Activated T-cell treated with anti-CD3 and anti-CD28 coated beads for 4 hours (primary cell): ENCODE measurements at places on chromosomes 12 and 14.

DNA sequence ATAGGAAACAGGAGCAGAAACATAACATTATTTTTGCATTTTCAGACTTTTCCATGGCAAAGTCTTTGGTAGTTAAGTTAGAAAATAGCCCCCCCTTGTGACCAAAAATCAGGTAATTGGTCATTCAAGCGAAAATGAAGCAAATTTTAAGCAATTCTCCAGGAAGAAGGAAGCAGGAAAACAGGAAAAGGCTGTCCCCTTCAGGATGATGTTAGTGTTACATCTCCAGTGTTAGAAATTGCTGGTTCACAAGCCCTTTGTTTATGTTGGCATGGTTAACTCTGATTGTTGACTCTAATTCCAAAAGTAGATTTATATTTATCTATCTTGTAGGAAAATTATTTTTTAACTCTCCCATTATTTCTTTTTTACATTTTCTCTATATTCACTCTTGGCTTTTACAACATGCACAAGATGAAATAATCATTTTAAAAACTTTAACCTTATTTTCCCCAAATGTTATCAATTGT lies 18.8 kb upstream of the GAS2L3 start:
- no peak for DNase-seq

DNA sequence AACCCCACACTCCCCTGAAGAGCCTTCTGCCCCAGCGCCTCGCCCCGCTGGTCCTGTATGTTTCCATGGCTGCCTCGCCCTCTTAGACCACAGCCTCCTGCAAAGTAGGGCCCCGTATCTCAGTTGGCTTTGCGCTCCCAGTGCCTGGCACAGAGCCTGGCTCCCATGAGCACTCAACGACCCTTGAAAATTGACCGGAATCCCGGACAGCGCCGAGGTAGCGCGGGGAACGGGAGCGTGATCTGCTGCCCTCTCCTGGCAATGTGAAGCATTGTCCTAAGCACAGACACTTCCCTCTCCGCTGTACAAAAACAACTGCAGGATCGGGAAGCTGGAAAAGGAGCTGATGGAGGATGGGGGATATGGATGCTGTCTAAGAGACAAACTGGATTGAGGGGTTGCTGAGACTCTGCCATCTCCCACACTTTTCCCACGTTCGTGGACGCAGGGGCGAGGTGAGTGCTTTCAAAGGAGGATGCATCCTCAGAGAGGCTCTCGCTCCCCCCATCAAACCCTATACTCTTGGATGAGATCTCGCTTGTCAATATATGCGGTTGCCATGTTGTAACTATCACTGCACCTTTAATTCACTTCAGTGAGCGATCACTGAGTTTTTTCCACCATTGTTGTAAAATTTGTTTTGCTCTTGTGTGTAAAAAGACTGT lies 10.7 kb upstream of the FKBP4 start:
- no peak for DNase-seq

DNA sequence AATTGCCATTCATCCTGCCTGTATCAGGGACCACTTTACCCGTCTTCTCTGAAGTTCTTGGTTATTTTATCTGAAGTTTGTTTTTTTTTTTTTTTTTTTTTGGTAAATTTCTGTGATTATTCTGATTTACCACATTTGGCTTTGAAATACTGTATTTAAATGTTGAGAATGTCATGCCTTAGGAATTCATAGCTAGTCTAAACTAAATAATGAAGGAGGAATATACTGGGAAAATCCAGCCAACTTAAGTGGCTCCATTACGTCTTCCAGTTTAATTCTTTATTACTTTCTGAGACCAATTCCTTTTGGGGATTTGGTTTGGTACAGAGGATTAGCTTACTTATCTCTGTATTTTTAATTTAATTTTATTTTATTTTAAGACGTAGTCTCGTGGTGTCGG lies 60.3 kb upstream of the KCNMB4 start:
- DNase-seq: no peak

DNA sequence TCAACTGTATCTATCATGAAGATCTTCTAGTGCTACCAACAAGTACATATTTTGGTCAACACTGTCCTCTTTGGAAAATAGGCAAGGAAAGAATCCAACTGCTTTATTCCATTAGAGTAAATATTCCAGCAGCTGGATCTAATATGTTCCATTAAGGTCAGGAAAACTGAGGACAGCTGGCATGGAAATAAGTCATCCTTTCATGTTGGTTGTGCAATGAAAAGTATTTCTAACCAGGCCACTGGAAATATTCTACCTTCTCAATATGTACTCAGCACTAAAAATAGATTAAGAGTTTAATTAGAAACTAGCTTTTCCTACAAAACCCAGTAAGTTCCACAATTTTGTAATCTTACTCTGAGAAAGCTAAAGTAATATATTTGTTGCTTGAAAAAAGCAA lies 19.6 kb downstream of the HIGD1C start:
- DNase-seq: no peak

GRCh38 chr12:93879476-93880421 lies 202.6 kb downstream of the CRADD start:
- DNase-seq: no peak

DNA sequence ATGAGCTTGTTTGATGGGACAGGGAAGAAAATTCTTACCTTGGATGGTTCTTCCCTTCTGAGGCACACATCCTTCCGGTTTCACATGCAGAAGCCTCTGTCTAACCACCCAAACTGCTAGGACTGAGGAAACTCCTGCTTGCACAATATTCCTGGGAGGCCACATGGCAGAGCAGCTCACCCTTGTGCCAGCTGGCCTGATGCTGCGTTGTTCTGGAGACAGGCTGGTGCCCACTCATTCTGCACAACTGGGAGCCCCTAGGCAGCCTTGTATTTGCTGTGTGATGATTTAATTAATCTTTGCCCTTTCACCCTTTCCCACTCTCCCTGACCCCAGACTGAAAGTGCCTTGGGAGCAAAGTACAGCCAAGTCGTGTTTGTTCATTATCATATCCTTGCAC lies 130.8 kb downstream of the RTN1 start:
- DNase-seq: no peak

GRCh38 chr12:84704856-84705255 lies 207.7 kb downstream of the SLC6A15 start:
- no peak for DNase-seq

DNA sequence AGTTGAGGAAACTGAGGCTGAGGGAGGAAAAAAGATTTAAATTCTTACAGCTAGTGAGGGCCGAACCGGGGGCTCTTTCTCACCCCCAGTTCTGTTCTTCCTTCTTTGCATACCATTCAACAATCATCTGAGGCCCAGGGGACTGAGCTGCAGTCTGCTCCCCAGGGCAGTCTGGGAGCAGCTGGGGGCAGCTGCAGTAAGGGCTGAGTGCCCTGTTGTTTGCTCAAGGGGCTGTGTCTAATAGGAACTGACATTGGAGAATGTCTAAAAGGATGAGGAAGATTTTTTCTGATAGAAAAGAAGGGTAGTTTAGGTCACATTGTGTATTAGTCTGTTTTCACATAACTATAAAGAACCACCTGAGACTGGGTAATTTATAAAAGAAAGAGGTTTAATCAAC lies 42.2 kb downstream of the SLC17A8 start:
- no peak for DNase-seq

GRCh38 chr12:83018088-83018487 lies 331.4 kb downstream of the TMTC2 start:
- no peak for DNase-seq

DNA sequence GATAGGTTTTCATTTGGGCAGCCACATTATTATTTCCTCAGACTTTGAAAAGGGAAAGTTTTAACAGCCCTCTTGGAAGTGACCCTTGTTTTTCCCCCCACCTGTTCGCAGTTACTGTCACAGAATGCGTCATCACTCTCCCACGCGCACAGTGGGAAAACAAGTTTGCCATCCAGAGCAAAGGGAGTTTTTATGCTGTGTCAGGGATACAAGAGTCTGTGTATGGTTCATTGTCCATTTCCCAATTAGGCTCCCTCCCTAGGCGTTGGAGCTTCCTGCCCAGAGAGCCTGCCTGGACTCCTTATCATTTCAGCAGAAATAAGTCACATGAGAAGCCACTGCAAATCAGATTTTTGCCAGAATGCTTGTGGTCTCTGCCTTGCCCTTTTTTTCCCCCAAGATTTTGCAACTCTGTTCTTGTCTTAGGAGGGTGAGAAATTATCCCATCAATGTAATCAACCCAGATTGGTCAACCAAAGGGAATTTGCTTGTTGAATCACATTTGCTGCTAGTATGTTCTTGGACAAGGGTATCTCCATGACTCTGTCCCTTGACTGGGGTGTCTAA lies 104.1 kb downstream of the IGF1 start:
- DNase-seq: no peak
